ENCODE measurements at places on chromosomes 7 and 10.

GRCh38 chr7:89757910-89758309, 396.4 kb upstream of the STEAP1 start:
- no peak for DNase-seq

DNA sequence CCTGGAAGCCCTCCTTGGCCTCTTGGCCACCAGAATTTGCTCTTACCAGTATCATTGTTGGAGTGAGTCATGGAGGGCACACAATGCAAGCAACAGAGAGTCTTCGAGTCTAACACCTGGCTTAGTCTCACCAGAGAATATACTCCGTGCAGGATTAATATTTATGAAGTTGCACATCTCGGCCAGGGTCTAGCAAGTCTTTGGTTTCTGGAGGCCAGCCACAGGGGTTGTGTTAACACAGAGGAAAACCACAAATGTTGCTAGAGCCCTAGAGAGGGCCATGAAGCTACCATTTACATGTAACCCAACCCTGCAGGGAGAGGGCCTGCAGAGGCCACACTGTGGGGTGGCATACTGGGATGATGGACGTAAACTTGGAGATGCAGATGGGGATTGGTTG, 71.8 kb downstream of the MTPN start:
- no peak for DNase-seq

DNA sequence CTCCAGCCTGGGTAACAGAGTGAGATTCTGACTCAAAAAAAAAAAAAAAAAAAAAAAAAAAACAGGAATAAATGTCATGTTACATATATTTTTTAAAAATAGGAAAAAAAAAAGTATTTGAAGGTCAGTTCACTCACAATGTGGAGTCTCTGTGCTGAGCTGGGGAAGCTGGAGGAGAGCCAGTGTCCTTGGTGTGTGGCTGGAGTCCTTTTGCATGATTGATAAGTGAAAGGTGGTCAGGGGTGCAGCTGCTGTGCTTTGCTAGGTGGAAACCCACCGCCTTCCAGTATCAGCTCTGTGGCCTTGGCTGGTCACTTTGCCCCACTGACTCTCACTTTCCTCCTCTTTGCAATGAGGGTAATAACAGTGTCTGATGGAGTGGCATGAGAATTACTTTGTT, 101.9 kb downstream of the VWC2 start:
- DNase-seq = no peak

GRCh38 chr7:102457352-102457924, 7.2 kb downstream of the ALKBH4 start:
- DNase-seq = no peak

GRCh38 chr7:72278550-72278949, 133.6 kb downstream of the CALN1 start:
- DNase-seq = no peak

- DNase-seq = peak; percentile 71
Measured at GRCh38 chr10:89342206-89342958, 14.6 kb downstream of the IFIT3 start.

GRCh38 chr7:44048031-44048795, 3.7 kb downstream of the DBNL start:
- DNase-seq = no peak

GRCh38 chr7:41052736-41053135, 650.2 kb downstream of the INHBA start:
- DNase-seq = no peak

- peak; percentile 94 for DNase-seq
Measured at GRCh38 chr7:140062528-140063299, at the start of gene PARP12. TSS of gene PARP12 (minus strand) at chr7:140062951. CDS start at chr7:140062847, 104 bp downstream.

DNA sequence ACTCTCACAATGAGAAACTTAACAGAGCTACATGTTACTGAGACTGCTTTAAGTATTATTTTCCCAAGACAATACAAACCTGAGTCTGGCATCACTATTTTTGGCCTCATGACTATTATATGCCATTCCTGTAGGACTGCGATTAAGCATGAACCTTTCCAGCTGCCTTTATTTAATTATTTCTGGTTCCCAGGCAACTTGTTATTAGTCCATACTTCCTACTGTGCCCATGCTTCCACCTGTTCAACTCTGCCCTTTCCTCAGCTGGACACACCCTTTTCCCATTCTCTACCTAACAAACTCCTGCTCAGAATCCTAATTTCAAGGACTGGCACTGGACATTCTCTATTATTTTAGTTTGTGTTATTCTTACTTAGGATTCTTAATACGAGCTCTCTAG, 8.1 kb upstream of the CROT start:
- no peak for DNase-seq

GRCh38 chr10:63677001-63677400, 155.8 kb downstream of the REEP3 start:
- no peak for DNase-seq

DNA sequence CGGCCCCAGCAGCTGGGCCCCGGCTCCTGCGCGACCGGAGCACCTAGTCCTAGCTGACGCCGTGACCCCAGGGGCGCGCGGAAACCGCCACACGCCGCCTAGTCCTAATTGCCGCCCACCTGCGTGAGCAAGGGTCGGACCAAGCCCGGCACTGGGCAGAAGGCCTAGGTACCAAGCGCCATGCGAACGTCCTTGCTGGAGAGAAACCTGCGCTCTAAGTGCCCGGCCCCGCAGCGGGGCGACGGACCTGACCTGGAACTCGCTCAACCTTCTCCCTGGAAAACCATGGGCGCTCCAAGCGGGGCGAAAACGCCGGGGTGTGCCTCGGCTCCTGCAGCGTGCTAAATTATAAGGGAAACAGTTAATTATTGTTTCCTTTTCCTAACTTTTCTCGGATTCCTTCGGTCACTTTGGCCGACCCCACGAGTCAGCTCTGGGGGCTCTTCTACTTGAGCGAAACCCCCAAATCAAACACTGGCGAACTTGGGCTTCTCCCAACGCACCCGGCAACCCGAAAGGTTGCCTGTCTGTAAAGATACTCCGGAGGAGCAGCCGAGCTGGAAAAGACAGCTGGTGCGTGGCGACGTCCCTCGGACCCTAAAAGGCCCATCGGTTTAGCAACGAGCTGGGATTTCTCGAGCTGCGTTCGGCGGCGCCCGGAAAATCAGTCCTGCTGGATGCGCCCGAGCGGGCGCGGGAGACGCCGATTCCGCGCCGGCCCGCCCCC, 5.3 kb upstream of the EBF3 start:
- no peak for DNase-seq

- DNase-seq = no peak
Measured at GRCh38 chr7:139034855-139035585, 822 bp downstream of the ZC3HAV1L start.

GRCh38 chr7:106613848-106614560, 47.0 kb downstream of the CCDC71L start:
- no peak for DNase-seq

DNA sequence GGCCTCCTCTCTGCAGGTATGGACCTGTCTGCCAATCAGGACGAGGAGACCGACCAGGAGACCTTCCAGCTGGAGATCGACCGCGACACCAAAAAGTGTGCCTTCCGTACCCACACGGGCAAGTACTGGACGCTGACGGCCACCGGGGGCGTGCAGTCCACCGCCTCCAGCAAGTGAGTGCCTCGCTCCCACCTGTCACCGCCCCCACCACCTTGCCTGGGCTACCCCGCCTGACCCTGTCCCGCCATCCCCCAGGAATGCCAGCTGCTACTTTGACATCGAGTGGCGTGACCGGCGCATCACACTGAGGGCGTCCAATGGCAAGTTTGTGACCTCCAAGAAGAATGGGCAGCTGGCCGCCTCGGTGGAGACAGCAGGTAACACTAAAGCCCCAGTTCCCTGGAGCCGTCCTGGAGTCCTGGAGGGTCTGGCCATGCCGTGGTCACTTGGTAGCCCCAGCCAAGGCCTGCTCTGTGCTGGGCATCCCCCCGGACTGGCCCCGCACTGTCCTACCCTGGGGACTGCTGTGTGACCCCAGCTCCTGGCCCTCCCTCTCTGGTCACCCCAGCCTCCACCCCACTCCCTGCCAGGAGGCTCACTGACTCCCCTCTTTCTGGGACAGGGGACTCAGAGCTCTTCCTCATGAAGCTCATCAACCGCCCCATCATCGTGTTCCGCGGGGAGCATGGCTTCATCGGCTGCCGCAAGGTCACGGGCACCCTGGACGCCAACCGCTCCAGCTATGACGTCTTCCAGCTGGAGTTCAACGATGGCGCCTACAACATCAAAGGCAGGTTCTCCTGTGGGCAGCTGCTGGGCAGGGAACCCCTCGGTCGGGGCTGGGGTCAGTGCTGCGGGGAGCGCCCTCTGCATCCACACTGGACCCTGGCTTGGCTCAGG, 178.0 kb downstream of the RNF216 start:
- no peak for DNase-seq

GRCh38 chr7:44880317-44881018, 4.9 kb downstream of the PURB start:
- DNase-seq = no peak

GRCh38 chr7:89200758-89201157, 405.2 kb upstream of the TEX47 start:
- DNase-seq = no peak

GRCh38 chr7:73809467-73809951, 21.3 kb upstream of the CLDN4 start:
- no peak for DNase-seq

GRCh38 chr10:8428654-8429053, 374.2 kb downstream of the GATA3 start:
- DNase-seq = no peak

DNA sequence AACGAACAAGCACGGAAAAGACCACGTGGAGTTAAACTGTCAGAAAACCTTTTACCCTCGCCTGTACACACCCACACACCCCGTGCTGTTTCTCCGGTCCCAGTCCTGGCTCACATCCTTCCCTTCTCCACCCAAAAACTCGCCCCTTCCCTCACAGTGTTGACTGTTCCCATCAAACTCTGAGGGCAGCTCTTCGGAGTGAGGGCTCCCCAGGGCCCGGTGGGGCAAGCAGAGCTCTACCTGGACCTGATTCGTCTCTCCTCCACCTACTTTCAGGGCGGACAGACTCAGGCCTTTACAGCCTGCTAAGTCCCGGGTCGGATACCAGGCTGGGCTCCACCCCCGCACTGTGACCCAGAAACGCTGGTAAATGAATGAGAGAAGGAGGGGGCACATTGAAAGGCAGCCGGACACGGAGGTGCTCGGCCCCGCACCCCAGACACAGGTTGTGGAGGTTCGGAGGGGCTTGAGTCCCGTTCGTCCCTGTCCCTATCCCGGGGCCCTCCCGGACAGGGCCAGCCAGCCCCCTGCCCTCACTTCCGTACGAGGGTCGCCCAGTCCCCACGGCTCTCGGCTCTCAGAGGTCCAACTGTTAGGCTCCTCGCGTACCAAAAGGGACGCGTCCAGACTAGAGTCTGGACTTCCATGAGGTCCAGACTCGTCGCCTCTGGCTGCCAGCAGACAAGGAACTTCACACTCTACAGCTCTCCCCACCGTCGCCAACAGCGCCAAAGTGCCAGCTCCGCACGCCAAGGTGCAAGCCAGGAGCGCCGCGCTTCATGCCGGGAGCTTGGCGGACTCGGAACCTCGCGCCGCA, 31.7 kb upstream of the ASL start:
- peak; percentile 64 for DNase-seq

GRCh38 chr7:77352665-77353406, 63.3 kb downstream of the GSAP start:
- DNase-seq = no peak

GRCh38 chr7:35334506-35334905, 80.6 kb upstream of the TBX20 start:
- DNase-seq = no peak

- DNase-seq = no peak
Measured at GRCh38 chr7:2148814-2149213, 83.9 kb downstream of the MAD1L1 start.

GRCh38 chr10:46995234-46995633, 84.0 kb downstream of the PTPN20 start:
- no peak for DNase-seq

GRCh38 chr7:101817471-101818286, at the start of gene CUX1:
TSS of gene CUX1 (plus strand) at chr7:101817626. CDS start at chr7:101817640, 14 bp downstream.
- peak; percentile 33 for DNase-seq

- DNase-seq = no peak
Measured at GRCh38 chr7:91347290-91347689, 83.1 kb downstream of the FZD1 start.

DNA sequence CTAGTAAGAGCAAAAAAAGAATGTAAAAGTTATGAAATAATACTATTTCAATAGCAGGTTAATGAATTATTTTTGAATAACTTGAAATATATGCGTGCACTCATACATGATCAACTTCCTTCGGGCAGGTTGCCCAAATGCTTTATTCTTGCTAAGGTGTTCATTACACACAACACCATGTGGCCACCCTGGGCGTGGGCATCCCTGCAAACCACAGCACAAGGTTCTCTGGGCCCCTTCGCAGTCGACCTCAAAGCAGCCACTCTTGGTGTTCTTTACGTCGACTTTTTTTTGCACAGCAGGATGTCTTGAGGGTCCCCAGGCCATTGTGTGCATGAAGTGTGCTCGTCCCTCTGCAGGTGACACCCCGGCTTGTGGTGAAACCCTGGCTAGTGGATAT, 300.7 kb upstream of the PITRM1 start:
- no peak for DNase-seq

- DNase-seq = no peak
Measured at GRCh38 chr7:78395298-78396036, 596.9 kb downstream of the PHTF2 start.

GRCh38 chr10:20846263-20846662, 50.8 kb downstream of the NEBL start:
- no peak for DNase-seq

Measured in left cardiac atrium (tissue), 4 donors.